Melanocyte of skin (primary cell): ENCODE measurements at places on chromosomes 12 and 14. TPM values are rescaled to one million over a fixed set of nuclear protein-coding genes. Genes with fewer than 3 reads are reported as not detected.

Gene KRT2
- total RNA-seq: not detected in 2 replicates

Gene PRIMA1
- total RNA-seq: not detected in 2 replicates

Gene FOXA1
- not detected in 2 replicates for total RNA-seq

Gene KRT6B
- total RNA-seq: not detected in 2 replicates

Gene SPIC
- not detected in 2 replicates for total RNA-seq

Gene GPRC5D
- total RNA-seq: not detected in 2 replicates

Gene NPFF
- not detected in 2 replicates for total RNA-seq

Gene CCDC197
- not detected in 2 replicates for total RNA-seq

Gene ACTN1
- 146 and 182 TPM in 2 replicates for total RNA-seq

Gene PLA2G1B
- not detected in 2 replicates for total RNA-seq

Gene DEGS2
- total RNA-seq: not detected in 2 replicates

Gene TBX5
- not detected in 2 replicates for total RNA-seq

Gene ADAM20
- 0.69 and 1.5 TPM in 2 replicates for total RNA-seq

Gene PKP2
- under 0.01 TPM in 1 of 2 replicates, not detected in the other for total RNA-seq

Gene CIDEB
- 1.7 and 4.8 TPM in 2 replicates for total RNA-seq

Gene NRXN3
- 1.00 and 4.0 TPM in 2 replicates for total RNA-seq

Gene TEAD4
- 10.3 and 21.1 TPM in 2 replicates for total RNA-seq

Gene ASB2
- 0.93 and 1.7 TPM in 2 replicates for total RNA-seq

Gene GALNT4
- total RNA-seq: 7.3 and 7.6 TPM in 2 replicates

Gene EFS
- 0.77 and 1.3 TPM in 2 replicates for total RNA-seq

Gene ANO2
- not detected in 2 replicates for total RNA-seq

Gene ASPG
- total RNA-seq: not detected in 2 replicates

Gene ESR2
- 14.8 and 34.2 TPM in 2 replicates for total RNA-seq

Gene PRKAG1
- total RNA-seq: 72.6 and 81.1 TPM in 2 replicates
